ENCODE measurements at places on chromosomes 2 and 18. TPM values are rescaled to one million over a fixed set of nuclear protein-coding genes. Genes with fewer than 3 reads are reported as not detected.

Gene RTP5
- total RNA-seq, result not detected

Gene ABCA12
- under 0.01 TPM for total RNA-seq

Gene FRZB
- 0.28 TPM for total RNA-seq

Gene ADAM23
- total RNA-seq, result 3.9 TPM

Gene EN1
- total RNA-seq, result not detected

Gene LYPD1
- 79.7 TPM for total RNA-seq

Gene MAP3K2
- total RNA-seq, result 31.9 TPM

Gene FBXO48
- 0.18 TPM for total RNA-seq

Gene CCDC74B
- 3.9 TPM for total RNA-seq

Gene DSG3
- total RNA-seq, result not detected

Gene IL1RL1
- total RNA-seq, result under 0.01 TPM

Gene TMEM163
- total RNA-seq, result not detected

Gene DSEL
- total RNA-seq, result 100 TPM

Gene LCT
- total RNA-seq, result under 0.01 TPM

Gene PER2
- total RNA-seq, result 3.2 TPM

Gene GYPC
- total RNA-seq, result 53.6 TPM

Gene SIX3
- total RNA-seq, result not detected

Gene HNMT
- 14.2 TPM for total RNA-seq

Gene KCNG2
- total RNA-seq, result not detected

Gene PDE1A
- total RNA-seq, result 0.90 TPM

All from IMR-90 (cell line).